Smooth muscle cell of the coronary artery (primary cell): ENCODE measurements at places on chromosomes 16 and 17. TPM values are rescaled to one million over a fixed set of nuclear protein-coding genes. Genes with fewer than 3 reads are reported as not detected.

Gene NPIPA8
- not detected in 2 replicates for total RNA-seq

Gene IFT20
- total RNA-seq = 63.4 and 77.0 TPM in 2 replicates

Gene RPL23
- 3,022 and 3,163 TPM in 2 replicates for total RNA-seq

Gene SLC47A1
- total RNA-seq = 0.53 and 4.6 TPM in 2 replicates

Gene GAST
- not detected in 2 replicates for total RNA-seq

Gene CCL7
- total RNA-seq = 0.70 TPM in 1 of 2 replicates, not detected in the other

Gene NPIPA2
- total RNA-seq = 0.70 TPM in 1 of 2 replicates, not detected in the other

Gene DRC3
- total RNA-seq = 0.83 and 3.0 TPM in 2 replicates

Gene PDILT
- not detected in 2 replicates for total RNA-seq

Gene MYH3
- 0.30 and 0.59 TPM in 2 replicates for total RNA-seq

Gene CCT6B
- total RNA-seq = 0.23 and 1.1 TPM in 2 replicates

Gene KRTAP2-2
- total RNA-seq = not detected in 2 replicates

Gene TNK1
- 0.08 and 0.35 TPM in 2 replicates for total RNA-seq

Gene AGRP
- total RNA-seq = 0.08 TPM in 1 of 2 replicates, not detected in the other

Gene UNC13D
- total RNA-seq = 0.30 and 0.82 TPM in 2 replicates

Gene WIPF2
- 3.6 and 4.1 TPM in 2 replicates for total RNA-seq
